Fibroblast of lung (primary cell): ENCODE measurements at places on chromosomes 1 and 21. TPM values are rescaled to one million over a fixed set of nuclear protein-coding genes. Genes with fewer than 3 reads are reported as not detected.

RXRG gene
- total RNA-seq, result under 0.01 and 0.26 TPM in 2 replicates

LRRC53 gene
- total RNA-seq, result not detected in 2 replicates

- peaks cover 1% of the 10 kb centered on the region for H3K36me3 ChIP-seq
- H3K4me3 ChIP-seq, result no peak overlapping the region
- H3K4me1 ChIP-seq, result no peaks in the 10 kb centered on the region
- H3K27ac ChIP-seq, result no peak overlapping the region
These were observed 51.2 kb downstream of the DESI2 start for GRCh38 chr1:244704107-244704506.

DNA sequence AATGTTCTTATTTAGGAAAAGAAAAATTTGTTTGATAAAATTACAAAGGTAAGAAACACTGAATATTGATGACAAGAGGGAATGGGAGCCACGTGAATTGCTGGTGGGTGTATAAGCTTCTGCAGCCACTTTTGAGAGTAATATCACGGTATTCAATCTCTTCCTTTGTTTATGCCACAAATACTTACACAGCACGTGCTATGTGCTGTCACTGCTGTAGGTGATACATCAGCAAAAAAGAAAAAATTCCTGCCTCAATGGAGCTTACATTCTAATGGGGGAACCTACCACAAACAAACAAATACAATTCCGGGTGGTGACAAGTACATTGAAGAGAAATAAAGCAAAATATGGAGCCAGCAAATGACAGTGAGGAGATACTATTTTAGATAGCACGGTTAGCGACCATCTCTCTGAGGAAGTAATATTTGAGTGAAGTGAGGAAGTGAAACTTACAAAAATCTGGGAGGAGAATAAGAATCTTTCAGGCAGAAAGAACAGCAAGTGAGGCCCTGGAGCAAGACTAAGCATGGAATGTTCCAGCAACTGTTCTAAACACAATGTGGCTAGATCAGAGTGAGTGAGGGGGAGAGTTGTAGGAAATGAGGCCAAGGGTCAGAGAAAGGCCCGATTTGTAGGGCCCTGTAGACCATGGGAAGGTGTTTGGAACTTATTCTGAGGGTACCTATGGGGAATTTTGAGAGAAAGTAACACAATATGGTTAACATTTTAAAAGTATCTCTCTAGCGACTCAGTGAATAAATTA is 2.6 kb upstream of the FCRLB start:
- H3K4me1 ChIP-seq, result peaks cover 7% of the 10 kb centered on the region
- H3K27ac ChIP-seq, result no peak overlapping the region
- no peaks in the 10 kb centered on the region for H3K27me3 ChIP-seq
- no peak overlapping the region for H3K4me3 ChIP-seq
- DNase-seq, result no peak
